Sciatic nerve (tissue), 2 donors: ENCODE measurements at places on chromosomes 5 and 9. TPM values are rescaled to one million over a fixed set of nuclear protein-coding genes. Genes with fewer than 3 reads are reported as not detected.

DNA sequence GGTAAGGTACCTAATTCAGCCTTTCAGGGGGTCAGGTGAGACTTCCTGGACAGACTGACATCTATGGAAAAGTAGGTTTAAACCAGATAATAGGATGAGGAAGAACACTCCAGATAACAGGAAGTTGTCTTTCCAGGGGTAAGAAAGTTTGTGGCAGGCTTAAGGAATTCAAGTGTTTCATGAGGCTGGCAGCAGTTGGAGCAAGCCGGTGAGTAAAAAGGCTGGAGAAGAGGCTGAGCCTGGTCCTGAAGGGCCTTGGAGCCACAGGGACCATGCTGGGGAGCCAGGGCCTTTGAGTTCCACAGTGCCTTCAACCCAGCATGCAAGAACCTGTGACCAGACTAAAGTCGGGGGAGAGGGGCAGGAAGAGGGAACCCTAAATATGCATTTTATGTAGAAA is 353.4 kb downstream of the SPOCK1 start:
- DNase-seq: no peak

ZFAND5 gene
- 222 TPM for total RNA-seq

ADAMTS6 gene
- total RNA-seq: 3.8 TPM

GRCh38 chr5:106399391-106399790 is 1271.3 kb downstream of the EFNA5 start:
- no peak for DNase-seq

- DNase-seq: no peak
Observed at GRCh38 chr5:109950634-109951033, 260.9 kb downstream of the MAN2A1 start.

TAF11L12 gene
- total RNA-seq: not detected

- DNase-seq: no peak
Observed at GRCh38 chr5:9466697-9467096, 79.2 kb downstream of the SEMA5A start.

GRCh38 chr9:114894609-114895433 is 35.6 kb downstream of the TNFSF8 start:
- no peak for DNase-seq

- DNase-seq: peak; percentile 50
Observed at GRCh38 chr5:395156-395920, 47.6 kb upstream of the EXOC3 start.

DNA sequence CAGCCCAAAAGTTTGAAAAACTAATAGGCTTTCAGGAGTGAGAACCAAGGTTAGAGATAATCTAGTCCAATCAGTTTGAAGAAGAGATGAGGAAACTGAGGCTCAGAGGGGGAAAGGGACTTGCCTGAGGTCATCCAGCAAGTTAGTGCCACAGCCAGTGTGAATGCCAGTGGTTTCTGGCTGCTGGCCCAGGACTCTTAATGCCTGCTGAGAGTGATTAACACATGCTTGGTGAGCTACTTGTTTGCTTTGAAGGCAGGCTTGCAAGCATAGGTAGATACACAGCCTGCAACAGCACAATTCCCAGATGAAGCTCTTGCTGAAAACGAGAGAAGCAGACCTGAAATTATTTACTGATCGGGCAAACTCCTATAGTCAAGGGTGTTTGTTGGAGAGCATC is 591.6 kb upstream of the SGCD start:
- no peak for DNase-seq

DNA sequence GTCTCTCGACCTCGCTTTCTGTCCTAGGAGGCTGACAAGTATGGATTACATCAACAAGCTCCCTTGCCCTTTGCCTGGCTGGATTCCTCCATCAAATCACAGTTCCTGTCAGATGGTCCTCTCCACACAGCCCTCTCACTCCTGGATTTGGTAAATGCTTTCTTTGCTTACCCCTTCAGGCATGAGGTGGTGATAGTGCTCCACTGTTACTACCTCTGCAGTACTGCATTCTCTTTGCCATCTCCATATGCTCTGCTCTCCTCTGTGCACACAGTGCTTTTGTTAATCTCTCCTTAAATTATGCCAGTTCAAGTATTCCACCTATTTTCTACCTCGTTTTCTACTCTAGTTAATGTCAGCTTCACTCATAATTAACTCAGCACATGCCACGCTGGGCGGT is 279.2 kb downstream of the DMAC1 start:
- DNase-seq: no peak

DNA sequence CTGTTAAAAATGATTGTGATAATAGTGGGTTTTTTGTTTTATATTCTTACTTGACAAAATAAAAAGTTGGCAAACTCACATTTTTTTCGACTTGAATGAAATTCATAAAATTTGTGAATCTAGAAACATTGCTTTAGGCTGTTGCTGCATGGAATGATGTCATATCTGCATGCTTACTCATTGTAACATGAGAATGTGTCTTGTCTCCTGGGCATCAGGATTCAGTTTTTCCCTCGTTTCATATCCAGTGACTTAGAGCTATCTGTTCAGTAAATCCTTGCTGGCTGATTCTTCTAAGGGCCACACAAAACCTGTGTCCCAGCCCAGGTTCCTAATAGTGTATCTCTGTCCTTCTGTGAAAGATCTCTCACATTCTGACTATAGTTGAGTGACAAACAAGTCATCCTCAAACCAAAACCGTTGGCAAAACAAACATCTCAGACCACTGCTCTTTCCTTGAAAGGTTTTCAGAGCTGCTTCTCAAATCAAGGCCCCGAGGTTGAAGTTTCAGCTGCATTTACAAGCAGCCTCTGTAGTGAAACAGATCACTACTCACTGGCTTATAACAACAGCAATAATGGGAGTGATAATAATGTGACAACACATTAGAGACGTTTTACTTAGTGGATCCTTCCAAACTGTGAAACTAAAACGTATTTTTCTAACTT is 95.0 kb downstream of the NPR3 start:
- DNase-seq: no peak

- no peak for DNase-seq
Observed at GRCh38 chr9:105507096-105507790, 50.7 kb upstream of the FKTN start.

SLCO6A1 gene
- not detected for total RNA-seq

GRCh38 chr5:36300191-36300926 is 1.3 kb downstream of the RANBP3L start:
- DNase-seq: no peak

GRCh38 chr9:117682955-117683710 is 21.1 kb upstream of the TLR4 start:
- no peak for DNase-seq

GRCh38 chr9:99436616-99437015 is 214.5 kb downstream of the SEC61B start:
- DNase-seq: no peak

GRCh38 chr5:124871303-124871702 is 124.9 kb upstream of the ZNF608 start:
- DNase-seq: no peak

GRCh38 chr5:126924331-126925033 is 105.9 kb downstream of the MARCHF3 start:
- DNase-seq: no peak
